GM23248 (cell line): ENCODE measurements at places on chromosomes 6 and 20. TPM values are rescaled to one million over a fixed set of nuclear protein-coding genes. Genes with fewer than 3 reads are reported as not detected.

Gene SSTR4
- not detected in 2 replicates for total RNA-seq

Gene SOBP
- total RNA-seq = 0.97 and 1.9 TPM in 2 replicates

GRCh38 chr6:144181639-144182038 lies 31.3 kb downstream of the STX11 start:
- no peak overlapping the region for H3K4me3 ChIP-seq
- no peak overlapping the region for H3K27ac ChIP-seq
- no peaks in the 10 kb centered on the region for H3K36me3 ChIP-seq
- H3K27me3 ChIP-seq = no peaks in the 10 kb centered on the region

DNA sequence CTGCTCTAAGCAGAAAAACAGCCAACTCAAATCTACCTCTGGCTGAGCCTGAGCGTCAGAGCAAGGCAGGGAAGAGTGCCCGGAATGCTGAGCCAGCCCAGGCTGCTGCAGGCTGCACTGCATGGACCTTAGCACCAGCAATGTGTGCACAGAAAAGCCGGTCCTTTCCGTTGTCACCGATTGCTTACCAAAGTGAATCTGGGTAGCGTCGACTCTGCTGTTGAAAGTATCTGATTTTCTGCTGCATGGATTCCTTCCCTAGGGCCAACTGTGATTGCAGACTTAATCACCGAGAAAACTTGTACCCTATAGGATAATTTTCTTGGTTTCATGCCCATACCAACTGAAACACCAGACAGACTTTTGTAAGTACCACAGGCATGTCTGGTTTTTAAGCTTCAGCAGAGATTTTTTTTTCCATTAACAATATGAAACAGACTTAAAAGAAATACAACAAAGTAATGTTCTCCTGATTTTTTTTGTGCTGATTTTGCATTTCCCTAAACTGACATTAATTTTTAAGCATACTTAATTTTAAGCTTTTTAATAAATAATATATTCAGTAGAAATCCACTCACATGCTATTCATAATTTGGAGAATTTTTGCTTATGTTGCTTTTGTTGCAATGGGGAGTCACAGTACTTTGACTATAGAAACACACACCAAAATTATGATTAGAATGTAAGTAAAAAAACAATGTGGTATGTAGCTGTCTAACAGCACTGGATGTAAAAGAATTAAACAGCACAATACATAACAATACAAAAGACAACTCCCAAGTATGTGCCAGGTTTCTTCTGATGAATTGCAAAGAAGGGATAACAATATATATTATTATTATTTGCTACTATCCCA lies 218.0 kb downstream of the THBS2 start:
- peak; percentile 88 for DNase-seq
- H3K4me3 ChIP-seq = peak overlapping the region; percentile 58
- peaks cover 24% of the 10 kb centered on the region for H3K4me1 ChIP-seq
- H3K36me3 ChIP-seq = no peaks in the 10 kb centered on the region
- H3K27ac ChIP-seq = peak overlapping the region; percentile 85

GRCh38 chr20:330233-331149 lies 5.1 kb downstream of the SOX12 start:
- no peak overlapping the region for H3K4me3 ChIP-seq
- H3K4me1 ChIP-seq = peaks cover 26% of the 10 kb centered on the region
- H3K36me3 ChIP-seq = no peaks in the 10 kb centered on the region
- peak; percentile 85 for DNase-seq

GRCh38 chr20:45336530-45337366 lies 11.5 kb downstream of the SDC4 start:
- peak; percentile 99 for DNase-seq
- no peaks in the 10 kb centered on the region for H3K27me3 ChIP-seq
- H3K27ac ChIP-seq = peak overlapping the region; percentile 99
- H3K36me3 ChIP-seq = peaks cover 68% of the 10 kb centered on the region
- no peak overlapping the region for H3K4me3 ChIP-seq

GRCh38 chr6:16277101-16277981 lies 39.0 kb downstream of the GMPR start:
- peak; percentile 96 for DNase-seq
- peak overlapping the region; percentile 46; the same call in 1 of the 2 replicates for H3K4me3 ChIP-seq
- H3K4me1 ChIP-seq = peaks cover 13% of the 10 kb centered on the region
- H3K36me3 ChIP-seq = no peaks in the 10 kb centered on the region
- H3K27me3 ChIP-seq = no peaks in the 10 kb centered on the region
- H3K27ac ChIP-seq = no peak overlapping the region

DNA sequence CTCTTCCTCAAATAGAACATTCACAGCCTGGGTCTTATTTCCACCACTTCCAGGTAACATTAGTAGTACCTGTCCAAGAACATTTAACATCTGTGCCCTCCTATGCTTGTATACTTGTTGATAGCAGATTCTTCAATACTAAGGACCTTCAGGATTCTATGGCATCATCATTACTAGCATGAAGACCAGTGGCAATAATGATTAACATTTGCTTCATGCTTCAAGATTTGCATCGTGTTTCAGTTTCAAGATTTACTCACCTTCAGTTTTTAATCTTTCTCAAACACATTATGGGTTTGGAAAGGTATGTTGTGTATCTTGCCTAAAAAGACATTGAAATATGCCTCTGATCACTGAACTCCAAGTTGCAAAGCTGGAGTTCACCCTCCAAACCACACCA lies 412.8 kb upstream of the NRSN1 start:
- no peak overlapping the region for H3K27ac ChIP-seq
- H3K36me3 ChIP-seq = no peaks in the 10 kb centered on the region
- no peak overlapping the region for H3K4me3 ChIP-seq
- no peaks in the 10 kb centered on the region for H3K4me1 ChIP-seq

GRCh38 chr20:43385914-43386313 lies 71.8 kb upstream of the SRSF6 start:
- no peak overlapping the region for H3K4me3 ChIP-seq
- H3K27me3 ChIP-seq = no peaks in the 10 kb centered on the region
- H3K4me1 ChIP-seq = peaks cover 37% of the 10 kb centered on the region
- no peak overlapping the region for H3K27ac ChIP-seq

DNA sequence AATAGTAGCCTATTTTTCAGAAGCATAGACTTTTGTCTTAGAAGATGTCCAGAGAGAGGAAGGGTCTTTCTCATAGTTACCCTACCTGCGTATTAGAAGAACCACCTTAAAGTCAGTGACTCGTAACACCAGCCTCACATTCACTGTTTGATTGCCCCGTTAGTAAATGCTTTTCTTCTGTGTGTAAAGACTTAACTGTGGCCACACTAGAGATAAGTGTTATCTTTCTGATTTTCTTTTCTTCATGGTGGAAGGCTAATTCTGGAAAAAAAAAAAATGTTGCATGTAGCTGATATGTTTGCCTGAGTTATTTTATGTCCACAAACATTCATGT lies 83.9 kb downstream of the SAMD3 start:
- no peaks in the 10 kb centered on the region; the same call in 1 of the 2 replicates for H3K36me3 ChIP-seq
- no peaks in the 10 kb centered on the region for H3K27me3 ChIP-seq
- no peaks in the 10 kb centered on the region for H3K4me1 ChIP-seq
- DNase-seq = no peak
- no peak overlapping the region for H3K27ac ChIP-seq
- H3K4me3 ChIP-seq = no peak overlapping the region

DNA sequence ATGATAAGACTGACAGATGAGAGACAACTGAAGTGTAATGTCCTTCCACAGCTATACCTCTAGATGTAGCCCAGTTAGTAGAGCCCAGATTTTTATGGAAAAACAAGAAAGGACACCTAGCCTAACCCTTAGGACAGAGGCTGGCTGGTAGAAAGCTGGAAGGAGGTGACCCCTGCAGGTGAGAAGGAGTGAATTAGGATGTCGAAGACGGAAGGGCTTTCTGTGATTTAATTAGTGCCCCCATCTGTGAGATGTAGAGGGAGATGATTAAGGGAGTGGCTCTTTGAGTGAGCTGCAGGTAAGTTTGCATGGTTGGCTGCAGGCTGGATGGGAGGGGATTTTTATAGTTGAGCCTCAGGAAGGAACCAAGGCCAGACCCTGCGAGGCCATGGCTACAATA lies 82.8 kb downstream of the GFRA4 start:
- DNase-seq = no peak
- H3K4me1 ChIP-seq = no peaks in the 10 kb centered on the region
- H3K4me3 ChIP-seq = no peak overlapping the region
- no peaks in the 10 kb centered on the region for H3K27me3 ChIP-seq

DNA sequence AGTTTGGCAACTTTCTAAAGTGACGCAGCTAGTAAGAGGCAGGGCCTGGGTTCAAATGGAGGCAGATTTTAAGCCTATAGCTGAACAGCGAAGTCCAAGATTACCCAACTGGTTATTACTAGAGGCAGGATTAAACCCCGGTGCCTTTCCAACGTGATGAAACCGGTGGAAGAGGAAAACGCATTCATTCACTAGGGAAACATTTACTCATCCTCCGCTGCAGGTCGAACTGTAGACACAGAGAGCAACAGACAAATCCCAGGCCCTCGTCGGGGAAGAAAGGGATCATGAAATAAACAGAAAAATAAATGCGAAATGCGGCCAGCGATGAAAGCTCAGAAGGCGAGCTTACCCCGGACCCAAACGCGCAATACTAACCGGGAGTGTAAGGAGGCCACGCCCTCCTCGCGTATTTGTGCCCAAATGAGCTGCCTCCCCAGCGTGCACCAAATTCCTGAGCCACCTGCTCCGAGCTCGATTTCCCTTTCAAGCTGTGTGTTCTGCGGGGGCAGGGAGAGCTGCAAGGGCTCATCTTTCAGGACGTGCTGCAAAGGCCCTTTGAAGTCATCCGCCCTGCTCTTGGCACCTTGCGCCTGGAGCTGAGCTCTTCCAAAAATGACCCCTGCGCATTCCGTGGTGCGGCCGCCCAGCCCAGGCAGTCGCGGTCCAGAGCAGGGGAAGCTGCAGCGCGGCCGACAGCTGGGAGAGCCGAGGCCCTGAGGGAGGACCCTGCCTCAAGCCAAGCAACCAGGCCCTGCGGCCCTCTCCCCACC lies 46.9 kb downstream of the PDYN start:
- DNase-seq = no peak
- H3K27ac ChIP-seq = no peak overlapping the region
- H3K27me3 ChIP-seq = no peaks in the 10 kb centered on the region
- no peaks in the 10 kb centered on the region for H3K36me3 ChIP-seq
- H3K4me3 ChIP-seq = no peak overlapping the region
- H3K4me1 ChIP-seq = peaks cover 25% of the 10 kb centered on the region

GRCh38 chr20:58992911-58993310 lies 11.9 kb downstream of the NELFCD start:
- no peaks in the 10 kb centered on the region for H3K27me3 ChIP-seq
- no peak overlapping the region for H3K27ac ChIP-seq
- no peaks in the 10 kb centered on the region for H3K4me1 ChIP-seq
- peaks cover 53% of the 10 kb centered on the region; the same call in 1 of the 2 replicates for H3K36me3 ChIP-seq
- no peak overlapping the region for H3K4me3 ChIP-seq

DNA sequence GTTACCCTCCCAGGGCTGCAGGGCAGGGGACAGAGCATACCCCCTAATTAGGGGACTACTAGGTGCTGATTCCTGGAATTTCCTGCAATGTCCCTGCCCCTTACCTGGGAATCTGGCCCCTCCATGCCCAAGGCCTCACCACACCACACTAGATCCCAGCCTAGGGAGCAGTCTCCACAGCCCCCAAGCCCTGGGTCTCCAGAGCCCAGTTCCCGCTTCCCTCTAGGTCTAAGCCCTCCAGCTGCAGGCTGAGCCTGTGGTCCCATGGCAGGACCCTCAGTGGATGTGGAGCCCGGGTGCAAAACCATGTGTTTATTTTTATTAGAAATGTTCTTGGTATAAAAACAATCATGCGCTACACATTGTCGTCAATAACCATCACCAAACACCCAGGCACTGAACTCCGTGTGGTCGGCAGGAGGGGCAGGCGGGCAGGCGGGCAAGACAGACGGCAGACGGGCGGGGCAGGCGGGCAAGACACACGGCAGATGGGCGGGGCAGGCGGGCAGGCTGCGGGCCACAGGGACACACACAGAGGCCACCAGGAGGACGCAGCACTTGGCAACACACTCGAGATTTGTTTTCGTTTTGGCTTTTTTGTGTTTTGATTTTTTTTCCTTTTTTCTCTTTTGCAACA lies 124.2 kb downstream of the GRM4 start:
- DNase-seq = peak; percentile 36
- no peaks in the 10 kb centered on the region; the same call in 1 of the 2 replicates for H3K27me3 ChIP-seq
- H3K4me3 ChIP-seq = no peak overlapping the region

DNA sequence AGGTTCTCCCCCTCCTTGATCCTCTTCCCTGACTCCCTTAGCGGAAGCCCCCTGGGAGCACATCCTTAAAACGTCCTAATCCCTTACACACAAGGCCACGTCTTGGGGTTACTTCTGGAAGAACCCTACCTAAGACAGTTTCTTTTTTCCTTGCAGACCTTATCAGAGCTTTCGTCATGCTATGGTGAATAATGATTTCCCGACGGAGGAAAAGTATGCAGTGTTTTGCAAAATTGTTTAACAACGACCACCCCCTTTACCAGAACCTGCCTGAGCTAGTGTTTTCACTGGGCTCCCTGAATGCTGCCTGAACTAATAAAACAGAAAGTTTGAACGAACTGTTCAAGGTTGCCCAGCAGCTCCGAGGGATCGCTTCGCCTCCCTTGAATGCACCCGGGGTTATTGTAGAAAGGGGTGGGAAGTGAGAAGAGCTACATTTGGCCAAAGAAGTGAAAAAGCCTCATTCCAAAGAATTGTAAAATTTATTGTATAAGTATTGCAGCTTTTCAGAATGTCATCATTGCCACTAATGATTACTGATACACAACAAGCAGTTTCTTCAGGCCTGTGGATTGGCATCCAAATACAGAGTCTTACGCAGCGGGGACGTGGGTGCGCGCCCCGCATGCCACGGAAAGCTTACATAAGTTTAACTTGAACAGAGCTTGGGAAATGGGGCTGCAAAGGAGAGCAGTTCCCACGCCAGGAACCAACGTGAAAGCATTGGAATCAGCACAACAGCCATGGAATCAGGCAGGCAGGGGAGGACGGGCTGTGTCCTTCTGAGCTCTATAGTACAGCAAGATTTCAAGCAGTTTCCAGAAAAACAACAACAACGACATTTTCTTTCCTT lies 27.9 kb upstream of the ZBP1 start:
- no peak for DNase-seq
- no peaks in the 10 kb centered on the region for H3K4me1 ChIP-seq
- H3K27ac ChIP-seq = no peak overlapping the region
- H3K4me3 ChIP-seq = no peak overlapping the region

- H3K27ac ChIP-seq = peak overlapping the region; percentile 59
- H3K4me1 ChIP-seq = peaks cover 12% of the 10 kb centered on the region; the same call in 1 of the 2 replicates
- H3K27me3 ChIP-seq = no peaks in the 10 kb centered on the region
- H3K36me3 ChIP-seq = peaks cover 6% of the 10 kb centered on the region; the same call in 1 of the 2 replicates
These were observed 41.2 kb downstream of the IGF2R start for GRCh38 chr6:160010067-160010466.

DNA sequence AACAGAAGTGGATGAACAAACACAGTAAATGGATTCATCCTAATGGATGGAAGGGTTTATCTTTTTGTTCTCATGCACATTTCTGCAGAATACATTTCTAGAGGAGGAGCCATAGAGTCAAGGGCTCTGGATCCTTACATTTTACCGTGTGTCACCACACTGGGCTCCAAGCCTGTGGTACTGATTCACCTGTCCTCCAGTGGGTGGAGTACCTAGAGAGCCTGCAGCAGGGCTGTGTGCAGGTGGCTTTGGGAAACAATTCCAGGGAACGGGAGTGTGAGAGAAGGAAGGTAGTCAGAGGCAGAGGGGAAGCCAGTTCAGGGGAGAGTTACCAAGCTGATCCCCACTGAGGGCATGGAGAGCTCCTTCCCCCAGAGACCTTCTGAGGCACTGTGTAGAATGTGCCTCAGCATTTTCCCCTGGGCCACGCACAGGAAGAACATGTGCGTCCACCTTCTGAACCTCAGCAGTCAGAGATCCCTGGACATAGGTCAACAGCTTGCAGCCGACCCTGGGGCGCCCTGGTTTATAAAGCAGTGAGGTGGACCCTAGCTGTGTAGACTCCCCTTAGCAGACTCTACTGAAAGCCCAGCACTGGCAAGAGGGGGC lies 85.3 kb upstream of the SLC22A23 start:
- DNase-seq = no peak
- H3K4me3 ChIP-seq = no peak overlapping the region
- no peaks in the 10 kb centered on the region for H3K36me3 ChIP-seq
- no peaks in the 10 kb centered on the region for H3K4me1 ChIP-seq
- H3K27me3 ChIP-seq = no peaks in the 10 kb centered on the region
